ENCODE measurements at places on chromosomes 7 and 10.
A peak's percentile ranks its signal among the peaks of the same experiment; 100 is the strongest.

DNA sequence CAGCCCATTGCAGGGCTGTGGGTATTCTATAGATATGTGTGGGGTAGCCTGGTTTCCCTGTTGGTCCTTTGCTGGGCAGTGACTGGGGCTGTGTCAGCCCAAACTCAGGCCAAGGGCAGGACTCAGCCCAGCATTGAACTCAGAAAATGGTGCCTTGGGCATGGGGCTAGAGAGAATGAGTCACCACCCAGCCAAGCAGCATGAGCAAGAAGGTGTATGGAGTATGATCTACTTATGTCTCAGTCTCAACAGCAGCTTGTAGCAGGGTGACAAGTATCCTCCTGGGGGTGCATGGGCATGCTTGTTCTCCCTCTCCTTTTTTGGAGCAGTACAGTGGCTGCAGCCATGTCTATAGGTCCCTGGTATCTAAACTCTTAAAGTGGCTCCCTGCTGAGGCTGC is 32.0 kb downstream of the STK31 start:
- no peak for DNase-seq

DNA sequence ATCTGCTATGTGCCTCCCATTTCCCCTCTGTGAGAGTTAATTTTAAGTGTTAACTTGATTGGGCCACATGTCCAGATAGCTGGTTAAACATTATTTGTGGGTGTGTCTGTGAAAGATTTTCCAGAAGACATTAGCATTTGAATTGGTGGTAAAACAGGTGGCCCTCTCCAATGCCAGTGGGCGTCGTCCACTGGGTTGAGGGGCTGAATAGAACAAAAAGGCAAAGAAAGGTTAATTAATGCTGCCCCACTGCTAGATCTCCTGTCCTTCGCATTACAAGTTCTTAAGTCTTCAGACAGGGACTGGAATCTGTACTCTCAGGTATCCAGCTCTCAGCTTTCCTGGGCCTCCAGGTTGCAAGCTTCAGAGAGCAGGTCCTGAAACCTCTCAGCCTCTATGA is 1160.9 kb upstream of the LRRN3 start:
- no peak for DNase-seq

DNA sequence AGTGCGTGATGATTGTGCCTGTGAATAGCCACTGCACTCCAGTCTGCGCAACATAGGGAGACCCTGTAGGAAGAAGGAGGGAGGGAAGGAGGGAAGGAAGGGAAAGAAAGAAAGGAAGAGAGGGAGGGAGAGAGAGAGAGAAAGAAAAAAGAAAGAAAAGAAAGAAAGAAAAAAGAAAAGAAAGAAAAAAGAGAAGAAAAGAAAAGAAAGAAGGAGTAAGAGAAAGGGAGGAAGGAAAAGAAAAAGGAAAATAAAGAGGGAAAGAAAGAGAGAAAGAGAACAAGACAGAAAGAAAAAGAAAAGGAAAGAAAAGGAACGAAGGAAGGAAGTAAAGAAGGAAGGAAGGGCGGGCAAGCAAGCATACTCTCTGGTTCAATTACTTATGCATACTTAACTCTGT is 112.9 kb upstream of the ANK3 start:
- no peak for DNase-seq

DNA sequence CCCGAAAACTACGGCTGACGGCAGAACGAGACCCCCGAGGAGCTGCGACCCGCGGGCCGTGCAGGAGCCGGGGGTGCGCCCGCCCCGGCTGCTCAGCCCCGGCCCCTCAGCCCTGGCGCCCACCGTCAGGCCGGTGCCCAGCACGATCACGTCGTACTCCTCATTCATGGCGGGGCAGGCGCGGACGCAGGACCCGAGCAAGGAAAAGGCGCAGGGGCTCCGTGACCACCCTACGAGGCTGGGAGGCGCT is 218 bp downstream of the GDI2 start:
- no peak for DNase-seq

- DNase-seq, result no peak
Observed at GRCh38 chr7:152947686-152948085, 188.1 kb downstream of the ACTR3B start.

DNA sequence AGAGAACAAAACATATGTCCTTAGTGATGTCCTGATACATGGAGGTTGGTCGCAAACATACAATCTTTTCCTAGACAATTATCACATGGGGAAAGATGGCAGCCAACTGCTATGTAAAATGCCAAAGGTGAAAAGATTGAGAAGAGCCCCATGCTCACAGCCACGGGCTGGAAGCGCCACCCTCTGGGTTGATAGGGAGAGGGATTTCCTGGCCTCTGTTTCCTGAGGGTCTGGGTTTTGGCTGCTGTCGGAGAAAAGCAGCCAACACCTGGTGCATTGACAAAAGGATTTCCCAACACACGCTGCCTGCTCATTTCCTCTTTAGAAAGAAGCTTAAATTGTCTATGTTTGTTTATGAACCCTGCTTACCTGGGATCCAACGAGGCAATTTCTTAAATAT is 43.8 kb downstream of the ITIH5 start:
- peak; percentile 48 for DNase-seq

GRCh38 chr10:104563051-104563450 is 78.0 kb upstream of the SORCS3 start:
- DNase-seq, result no peak

- DNase-seq, result no peak
Observed at GRCh38 chr7:4794591-4795350, 19.3 kb downstream of the AP5Z1 start.

DNA sequence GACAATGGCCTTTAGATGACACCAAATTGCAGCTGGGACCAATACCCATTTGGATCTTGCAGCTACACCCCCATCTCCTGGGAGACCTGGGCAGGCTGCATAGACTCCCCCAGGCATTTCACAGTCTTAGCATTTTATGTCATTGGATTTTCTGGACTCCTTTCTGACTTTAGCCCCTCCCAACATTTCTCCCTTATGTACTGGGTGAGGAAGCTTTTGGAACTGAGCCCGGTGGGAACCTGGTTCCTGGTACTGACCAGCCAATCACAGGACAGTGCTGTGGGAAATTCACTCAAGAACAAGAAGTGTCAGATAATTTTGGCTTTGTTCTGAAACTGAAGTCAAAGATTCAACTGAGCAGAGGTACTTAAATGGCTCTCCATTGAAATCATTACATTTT is 177.7 kb downstream of the ACTR3B start:
- DNase-seq, result no peak

DNA sequence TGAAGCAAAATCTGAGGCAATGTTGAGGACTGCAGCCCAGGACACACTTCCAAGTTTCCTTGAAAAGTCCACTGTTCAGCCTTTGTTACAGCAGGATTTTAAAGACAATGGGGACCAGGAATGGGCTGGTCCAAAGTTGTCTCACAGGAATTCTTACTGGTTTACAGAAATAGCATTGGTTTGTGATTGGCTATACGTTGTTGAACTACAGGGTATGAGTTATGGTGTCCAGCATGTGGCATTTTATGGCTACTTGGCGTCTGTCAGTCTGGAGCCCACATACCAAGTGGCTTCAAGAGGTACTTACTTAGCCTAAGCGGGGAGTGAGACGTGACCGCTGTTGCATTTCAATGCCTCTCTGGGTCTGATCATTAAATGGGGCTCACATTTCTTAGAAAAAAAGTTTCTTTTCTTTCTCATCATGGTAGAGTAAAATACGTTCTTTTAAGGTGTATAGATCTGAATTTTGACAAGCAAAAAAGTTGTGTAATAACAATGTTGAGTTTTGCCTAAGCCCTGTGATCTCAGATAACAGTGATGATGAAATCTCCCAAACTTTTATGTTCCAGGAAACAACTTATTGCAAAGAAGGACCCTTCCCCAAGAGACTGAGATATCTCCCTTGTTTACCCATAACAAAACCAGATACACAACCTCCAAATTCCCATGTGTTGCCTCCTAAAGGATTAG is 100.0 kb upstream of the TRIM24 start:
- DNase-seq, result no peak

GRCh38 chr7:100584054-100584682 is 1.8 kb downstream of the LRCH4 start:
- DNase-seq, result no peak

GRCh38 chr10:29926693-29927048 is 132.7 kb downstream of the JCAD start:
- no peak for DNase-seq

DNA sequence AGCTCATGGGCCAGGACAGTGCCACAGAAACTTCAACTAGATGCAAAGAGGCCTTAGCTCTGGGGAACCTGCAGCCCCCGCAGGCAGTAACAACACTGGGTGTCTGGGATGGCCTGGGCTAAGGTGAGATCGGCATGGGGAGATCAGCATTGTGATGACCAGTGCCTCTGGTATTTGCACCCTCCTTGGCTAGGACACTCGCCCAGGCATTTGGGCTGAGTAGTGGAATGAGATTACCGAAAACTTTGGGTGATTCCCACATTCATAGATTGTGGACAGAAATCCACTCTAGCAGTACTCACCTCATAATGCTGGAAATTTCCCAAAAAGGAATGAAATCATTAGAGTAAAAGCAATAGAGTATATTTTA is 70.6 kb upstream of the ZMIZ2 start:
- no peak for DNase-seq

GRCh38 chr10:92886334-92886961 is 38.1 kb downstream of the EXOC6 start:
- DNase-seq, result no peak

- DNase-seq, result no peak
Observed at GRCh38 chr10:89351412-89351779, 23.6 kb downstream of the IFIT3 start.

GRCh38 chr10:127276794-127277462 is 80.5 kb upstream of the INSYN2A start:
- DNase-seq, result no peak

GRCh38 chr10:71338728-71339495 is 19.9 kb downstream of the SLC29A3 start:
- no peak for DNase-seq

- DNase-seq, result no peak
Observed at GRCh38 chr7:51321961-51322515, 5.4 kb upstream of the COBL start.

DNA sequence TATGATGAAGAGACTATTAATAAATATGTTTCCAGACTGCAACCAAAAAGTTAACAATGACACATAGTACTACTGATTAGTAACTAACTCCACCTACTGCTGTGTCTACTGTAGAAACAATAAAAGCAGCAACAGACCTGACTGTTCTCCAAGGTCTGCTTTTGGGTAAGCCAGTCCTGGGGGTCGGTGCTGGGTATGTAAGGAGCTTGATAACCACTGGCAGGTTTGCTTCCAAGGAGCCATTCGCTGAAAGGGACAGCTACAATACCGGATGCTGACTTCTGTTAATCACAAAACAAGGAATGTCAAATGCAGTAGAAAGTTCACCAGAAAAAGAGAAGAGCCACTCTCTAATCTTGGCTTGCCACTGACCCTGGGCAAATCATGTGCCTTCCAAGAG is 17.7 kb downstream of the NCOA4 start:
- DNase-seq, result no peak

DNA sequence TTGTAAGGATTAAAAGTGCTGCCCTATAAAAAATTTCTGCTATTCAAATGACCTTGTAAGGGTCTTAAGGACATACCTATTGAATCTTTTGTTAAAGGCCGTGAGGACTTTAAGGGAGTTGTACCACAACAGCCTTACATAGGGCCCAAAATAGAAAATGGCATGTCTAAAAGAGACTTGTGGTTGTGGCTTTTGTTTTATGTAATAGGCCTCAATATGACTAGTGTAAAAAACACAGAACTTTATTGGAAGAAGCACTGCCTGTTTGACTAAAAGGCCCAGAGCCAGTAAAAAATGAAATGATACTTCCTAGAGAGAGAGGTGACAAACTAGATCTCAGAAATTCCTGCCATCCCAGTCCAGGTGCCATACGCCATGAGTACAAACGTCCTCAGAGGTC is 286.6 kb downstream of the SEMA3D start:
- DNase-seq, result no peak

DNA sequence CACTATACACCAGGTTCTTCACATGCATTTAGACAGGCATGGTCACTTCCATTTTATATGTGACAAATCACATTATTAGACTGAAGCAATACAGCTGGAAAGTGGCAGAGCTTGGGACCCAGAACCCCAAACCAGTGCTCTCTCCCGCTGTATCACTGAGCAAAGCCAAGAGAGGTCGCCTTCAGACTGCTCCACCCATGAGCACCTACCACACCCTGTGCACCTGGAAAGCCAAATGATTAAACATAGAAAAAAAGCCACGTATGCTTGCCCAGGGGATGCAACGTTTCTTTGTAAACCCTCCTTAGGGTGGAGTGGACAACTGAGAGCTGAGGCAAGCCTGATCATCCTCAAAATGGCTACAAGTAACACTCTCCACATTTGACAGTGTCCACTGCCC is 72.5 kb downstream of the CCDC6 start:
- DNase-seq, result no peak

GRCh38 chr10:84243759-84244158 is 1.1 kb upstream of the RGR start:
- no peak for DNase-seq

GRCh38 chr7:150972023-150972468 is 6.1 kb downstream of the KCNH2 start:
- peak; percentile 81 for DNase-seq

- DNase-seq, result no peak
Observed at GRCh38 chr7:23200331-23200730, 18.5 kb downstream of the NUP42 start.

DNA sequence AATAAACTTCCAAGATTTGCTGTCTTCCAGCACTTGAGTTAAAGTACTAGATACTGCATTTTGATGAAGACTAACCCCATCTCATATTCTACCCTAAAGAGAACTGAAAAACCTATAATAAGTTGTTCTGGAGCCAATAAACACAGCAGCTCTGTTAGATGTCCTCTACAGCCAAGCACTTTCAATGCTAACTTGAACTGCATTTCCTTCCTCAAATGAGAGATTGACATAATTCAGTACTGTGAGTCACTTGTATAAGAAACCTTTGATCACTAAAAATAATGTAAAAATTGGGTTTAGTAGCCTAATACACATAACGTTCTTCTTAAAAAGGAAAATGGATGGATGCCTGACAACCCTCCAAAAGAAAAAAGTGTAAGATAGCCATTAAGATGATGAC is 81.3 kb downstream of the ITGB8 start:
- no peak for DNase-seq
